ENCODE measurements at places on chromosomes 4 and X.

DNA sequence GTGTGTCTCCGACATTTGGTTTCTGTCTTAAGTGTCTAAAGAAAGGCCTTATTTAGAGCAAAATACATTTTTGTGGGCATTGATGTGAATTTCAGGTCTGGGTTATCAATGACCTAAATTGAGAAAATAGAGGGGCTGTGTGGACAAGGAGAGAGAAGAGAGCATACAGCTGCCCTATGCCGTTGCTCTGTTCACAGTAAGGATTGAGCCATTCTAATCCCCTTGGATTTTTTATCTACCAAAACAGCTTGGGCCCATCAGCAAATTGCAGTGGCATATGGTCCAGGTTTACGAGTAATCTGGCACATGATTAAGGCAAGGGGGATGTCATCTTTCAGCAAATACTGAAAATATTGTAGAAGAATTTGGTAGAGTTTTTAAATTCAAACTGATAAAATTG, 210.2 kb downstream of the ANTXR2 start:
- no peak for DNase-seq

DNA sequence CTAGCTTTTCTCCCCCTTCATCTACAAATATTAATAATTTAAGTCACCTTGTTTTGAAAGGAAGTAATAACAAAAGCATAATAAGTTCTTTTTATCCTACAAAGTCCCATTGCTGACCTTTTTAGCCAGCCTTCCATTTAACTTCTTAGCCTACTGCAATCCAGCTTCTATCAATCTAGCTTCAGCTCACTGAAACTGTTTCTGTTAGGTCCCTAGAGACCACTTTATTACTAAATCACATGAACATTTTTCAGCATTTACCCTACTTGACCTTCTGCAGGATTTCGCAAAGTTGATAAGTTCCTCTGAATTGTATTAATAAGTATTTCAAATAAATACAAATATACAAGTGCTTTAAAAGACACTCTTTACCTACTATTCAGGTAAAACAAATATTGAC, 186.5 kb downstream of the ANTXR2 start:
- DNase-seq = no peak

GRCh38 chrX:22037911-22038537, 5.9 kb downstream of the PHEX start:
- DNase-seq = no peak

- no peak for DNase-seq
These were observed 522.3 kb downstream of the TRIML1 start for GRCh38 chr4:188661502-188661901.

- no peak for DNase-seq
These were observed 909 bp downstream of the RTL5 start for GRCh38 chrX:72130762-72131250.
